Ureter (tissue), 1 donor: ENCODE measurements at places on chromosomes 2 and 18.

- no peak for DNase-seq
Observed at GRCh38 chr18:26956863-26957262, 91.4 kb upstream of the AQP4 start.

- no peak for DNase-seq
Observed at GRCh38 chr2:151691631-151692030, 42.6 kb downstream of the NEB start.

DNA sequence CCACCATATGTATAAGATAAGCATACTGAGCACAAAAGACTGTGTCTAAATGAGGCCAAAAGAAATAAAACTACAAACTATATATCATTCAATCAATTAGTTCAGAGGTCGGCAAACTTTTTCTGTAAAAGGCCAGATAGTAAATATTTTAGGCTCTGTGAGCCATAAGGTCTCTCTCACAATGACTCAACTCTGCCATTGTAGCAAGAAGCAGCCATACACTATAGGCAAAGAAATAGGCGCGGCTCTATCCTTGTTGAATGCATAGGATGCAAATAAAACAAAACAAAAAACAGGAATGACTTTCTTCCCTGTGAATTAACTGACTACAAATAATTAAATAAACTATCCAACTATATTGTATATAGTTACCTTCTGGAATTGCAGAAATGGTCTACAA lies 8.6 kb upstream of the CCDC88A start:
- no peak for DNase-seq

DNA sequence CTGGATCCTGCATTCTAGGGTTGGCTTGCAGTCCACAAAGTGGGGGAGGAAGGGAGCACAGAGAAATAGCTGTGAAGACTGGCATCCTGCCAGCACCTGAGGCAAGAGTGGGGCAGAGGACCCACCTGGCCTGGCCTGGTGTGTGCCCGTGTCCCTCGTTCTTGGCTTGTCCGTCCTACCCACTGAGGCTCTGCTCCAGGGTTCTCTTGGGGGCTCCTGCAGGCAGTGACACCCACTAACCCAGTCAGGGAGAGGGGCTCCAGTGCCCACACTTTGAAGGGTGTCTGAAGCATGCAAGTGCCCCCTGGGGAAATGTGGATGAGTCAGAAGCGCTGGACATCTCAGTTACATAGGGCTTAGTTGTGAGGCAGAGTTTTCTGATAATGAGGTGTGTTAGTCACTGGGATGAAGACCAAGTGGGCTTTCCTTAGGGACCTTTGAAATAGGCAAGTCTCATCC lies 79.4 kb downstream of the SLC4A3 start:
- DNase-seq = no peak

- DNase-seq = no peak
Observed at GRCh38 chr2:64854773-64855237, 134.4 kb upstream of the SLC1A4 start.

DNA sequence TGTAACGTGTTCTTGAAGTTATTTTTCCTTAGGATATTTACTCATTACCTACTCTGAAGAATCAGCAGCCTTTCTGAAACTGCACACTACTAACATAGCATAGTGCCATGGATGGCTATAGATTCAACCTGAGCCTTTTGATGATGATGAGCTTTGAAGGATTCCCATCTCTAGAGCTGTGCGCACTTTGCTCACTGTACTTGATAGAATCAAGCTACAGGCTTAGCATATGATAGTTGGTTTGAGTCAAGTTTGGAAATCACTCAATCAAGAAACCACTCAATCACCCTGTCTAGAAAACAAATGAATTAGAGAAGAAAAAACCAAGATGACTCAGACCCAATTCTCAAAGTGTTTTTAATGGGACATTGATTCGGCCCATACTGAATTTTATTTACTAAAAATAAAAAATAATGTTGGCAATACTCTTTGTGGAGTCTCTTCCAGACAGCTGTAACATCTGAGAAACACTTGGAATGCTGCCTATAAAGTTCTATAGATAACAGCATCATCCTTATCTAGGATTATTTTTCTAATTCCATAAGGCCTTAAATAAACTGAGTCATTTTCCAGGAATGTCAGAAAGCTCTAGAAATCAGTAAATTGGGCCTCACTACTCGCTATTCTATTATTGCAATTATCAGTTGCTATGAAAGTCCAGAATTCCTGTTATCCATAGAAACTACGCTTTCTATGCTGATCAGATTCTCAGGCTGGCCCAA lies 259.0 kb upstream of the ERBB4 start:
- no peak for DNase-seq

DNA sequence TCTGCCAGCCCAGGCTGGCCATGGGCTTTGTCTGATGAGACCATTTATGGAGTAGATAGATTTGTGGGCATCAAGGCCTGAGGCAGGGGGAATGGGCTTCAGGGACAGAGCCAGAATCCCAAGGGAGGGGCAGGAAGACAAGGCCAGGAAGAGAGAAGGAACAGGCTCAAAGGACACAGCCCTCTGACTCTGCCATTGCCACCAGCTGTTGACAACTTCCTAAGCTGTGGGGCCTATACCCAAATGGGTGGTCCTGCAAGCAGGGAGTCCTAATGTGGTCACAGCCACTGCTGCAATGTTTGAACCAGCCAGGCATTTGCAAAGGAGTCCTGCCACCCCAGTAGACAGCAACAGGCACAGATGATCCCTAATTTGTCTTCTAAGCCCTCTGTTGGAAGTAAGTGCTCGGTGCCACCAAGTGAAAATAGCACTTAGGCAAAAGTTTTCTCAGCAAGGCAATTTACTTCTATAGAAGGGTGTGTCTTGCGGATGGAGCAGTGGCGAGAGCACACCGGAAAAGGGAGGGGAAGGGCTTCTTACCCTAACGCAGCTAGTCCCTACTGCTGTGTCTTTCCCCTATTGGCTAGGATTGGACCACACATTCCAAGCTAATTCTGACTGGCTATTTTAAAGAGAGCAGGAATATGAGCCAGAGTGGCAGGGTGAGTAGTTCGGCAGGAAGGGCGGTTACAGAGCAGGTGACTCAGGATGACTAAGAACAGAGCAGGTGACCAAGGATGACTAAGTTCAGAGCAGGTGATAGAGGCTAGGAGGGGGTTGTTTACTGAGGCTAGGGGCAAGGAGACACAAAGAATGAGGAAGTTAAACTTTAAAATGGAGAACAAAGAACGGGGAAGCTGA lies 47.2 kb downstream of the C1QL2 start:
- DNase-seq = no peak

- no peak for DNase-seq
Observed at GRCh38 chr18:9321017-9321452, 13.5 kb upstream of the TWSG1 start.

DNA sequence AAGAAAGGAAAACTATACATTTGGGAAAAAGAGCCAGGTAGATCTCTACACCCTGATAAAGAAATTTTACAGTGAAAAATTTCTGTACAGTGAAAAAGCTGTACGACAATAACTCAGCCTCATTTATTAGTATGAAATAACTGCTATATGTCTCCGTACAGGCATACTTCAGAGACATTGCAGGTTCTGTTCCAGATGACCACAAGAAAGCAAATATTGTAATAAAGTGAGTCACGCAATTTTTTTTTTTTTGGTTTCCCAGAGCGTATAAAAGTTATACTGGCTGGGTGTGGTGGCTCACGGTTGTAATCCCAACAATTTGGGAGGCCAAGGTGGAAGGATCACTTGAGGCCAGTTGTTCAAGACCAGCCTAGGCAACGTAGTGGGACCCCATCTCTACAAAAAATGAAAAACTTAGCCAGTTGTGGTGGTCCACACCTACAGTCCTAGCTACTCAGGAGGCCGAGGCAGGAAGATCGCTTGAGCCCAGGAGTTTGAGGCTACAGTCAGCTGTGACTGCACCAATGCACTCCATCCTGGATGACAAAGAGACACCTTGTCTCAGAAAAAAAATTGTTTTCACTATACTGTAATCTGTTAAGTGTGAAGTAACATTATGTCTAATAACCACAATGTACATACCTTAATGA lies 28.2 kb upstream of the AMMECR1L start:
- DNase-seq = no peak

GRCh38 chr2:157866202-157866601 lies 9.9 kb downstream of the ACVR1 start:
- no peak for DNase-seq

- DNase-seq = peak; percentile 81
Observed at GRCh38 chr2:119641562-119642258, 37.3 kb upstream of the TMEM177 start.

DNA sequence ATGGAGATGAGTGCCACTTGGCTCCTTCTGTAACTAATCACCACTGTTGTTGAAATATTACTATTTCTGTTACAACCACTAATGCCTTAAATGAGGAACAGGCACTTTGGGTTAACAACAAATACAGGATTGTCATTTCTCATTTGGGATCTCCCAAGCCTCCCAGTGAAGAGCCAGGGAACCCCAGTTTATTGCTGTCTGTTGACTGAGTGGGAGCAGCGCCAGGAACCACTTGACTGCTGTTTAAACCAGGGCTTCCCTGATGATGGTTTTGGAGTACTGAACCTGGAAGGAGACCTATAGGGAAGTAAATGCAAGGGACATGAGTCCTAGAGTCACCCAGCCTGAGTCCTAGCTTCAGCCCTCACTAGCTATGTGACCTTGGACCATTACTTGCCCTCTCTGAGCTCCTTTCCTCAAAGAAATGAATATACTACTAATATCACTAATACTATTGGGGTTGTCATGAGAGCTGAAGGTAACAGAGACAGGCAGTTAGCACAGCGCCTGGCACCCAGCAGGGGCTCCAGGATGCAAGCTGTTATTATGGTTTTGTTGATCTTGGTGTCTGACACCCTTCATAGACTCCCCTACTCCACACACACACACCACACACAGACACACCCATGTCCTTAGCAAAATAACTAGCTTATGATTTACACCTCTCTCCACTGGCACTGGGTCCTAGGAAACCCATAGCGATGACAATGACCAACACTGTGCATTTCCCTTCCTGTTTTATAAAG lies 104.2 kb upstream of the FZD7 start:
- DNase-seq = no peak

DNA sequence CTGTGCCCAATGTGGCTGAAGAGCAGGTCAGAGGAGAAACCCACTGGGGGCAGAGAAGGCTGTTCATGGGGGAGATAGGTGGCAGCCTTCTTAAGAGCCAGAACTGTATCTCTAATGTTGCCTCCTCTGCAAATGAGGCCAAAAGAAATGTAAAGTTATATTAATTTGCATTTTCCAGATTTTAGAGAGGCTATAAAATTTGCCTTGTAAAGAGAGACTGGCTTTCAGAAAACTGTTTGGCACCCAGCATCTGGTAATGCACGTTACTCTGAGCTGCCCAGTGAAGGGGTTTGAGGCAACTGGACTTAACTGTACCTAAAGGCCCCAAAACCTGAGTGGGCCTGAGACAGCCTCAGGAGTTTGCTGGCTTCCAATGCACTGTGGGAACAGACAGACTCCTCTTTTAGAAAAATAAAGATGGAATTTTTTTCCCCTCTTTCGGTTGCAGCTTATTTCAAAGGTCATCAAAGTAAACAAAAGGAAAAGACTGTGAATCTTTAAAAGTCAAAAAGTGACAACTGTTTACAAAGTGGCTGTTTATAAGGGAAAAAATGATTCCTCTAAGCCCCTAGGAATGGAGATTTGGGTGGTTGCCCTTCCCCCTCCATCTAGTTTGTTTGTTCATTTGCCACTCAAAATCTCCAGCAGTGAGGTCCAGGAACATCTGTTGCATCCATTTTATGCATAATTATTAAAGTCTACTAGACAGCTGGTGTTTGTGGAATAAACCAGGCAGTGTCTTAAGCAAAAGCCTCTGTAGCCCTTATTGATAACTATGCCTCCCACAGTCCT lies 132.2 kb upstream of the ZFP36L2 start:
- no peak for DNase-seq

- DNase-seq = no peak
Observed at GRCh38 chr2:50098242-50098641, 933.7 kb downstream of the NRXN1 start.

- DNase-seq = no peak
Observed at GRCh38 chr2:134273256-134273983, 19.5 kb downstream of the MGAT5 start.

- no peak for DNase-seq
Observed at GRCh38 chr2:116979916-116980764, 834.4 kb upstream of the DDX18 start.

GRCh38 chr2:160394153-160394552 lies 99.5 kb downstream of the RBMS1 start:
- no peak for DNase-seq

- no peak for DNase-seq
Observed at GRCh38 chr2:241485172-241485911, 23.0 kb downstream of the STK25 start.

GRCh38 chr18:23121133-23121532 lies 14.2 kb upstream of the CABLES1 start:
- DNase-seq = no peak

DNA sequence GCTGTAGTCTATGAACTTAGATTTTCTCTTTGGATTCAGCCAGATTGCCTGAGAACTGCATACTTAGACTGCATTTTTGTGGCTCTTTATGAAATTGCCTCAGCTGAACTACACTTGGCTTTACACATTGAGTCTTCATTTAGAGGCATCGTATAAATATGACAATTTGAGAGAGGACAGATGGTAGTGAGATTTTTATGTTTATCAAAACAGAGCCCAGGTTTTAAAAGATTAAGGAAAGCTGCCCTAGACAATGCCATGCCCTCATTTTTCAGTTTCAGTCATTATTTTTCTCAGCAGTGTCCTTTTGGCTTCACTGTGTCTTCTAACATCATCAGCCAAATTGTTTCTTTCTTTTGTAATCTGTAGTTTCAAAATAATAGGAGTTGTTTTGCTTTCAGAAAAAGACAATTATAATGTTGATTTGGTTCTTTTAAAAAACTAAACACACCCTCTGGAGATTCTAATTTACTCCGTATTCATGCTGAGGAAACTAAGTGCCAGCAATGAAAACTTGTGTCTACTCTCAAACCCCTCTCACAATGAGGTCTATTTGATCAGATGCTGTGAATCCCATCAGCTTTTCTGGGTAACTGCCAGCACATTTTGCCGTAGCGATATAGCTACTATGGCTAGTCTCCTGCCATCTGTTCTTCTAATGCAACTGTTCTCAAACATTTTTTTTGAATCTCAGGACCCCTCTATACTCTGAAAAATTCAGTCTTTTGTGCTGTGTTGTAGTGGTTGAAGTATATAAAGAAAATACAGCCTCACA lies 46.2 kb downstream of the TWSG1 start:
- DNase-seq = no peak

DNA sequence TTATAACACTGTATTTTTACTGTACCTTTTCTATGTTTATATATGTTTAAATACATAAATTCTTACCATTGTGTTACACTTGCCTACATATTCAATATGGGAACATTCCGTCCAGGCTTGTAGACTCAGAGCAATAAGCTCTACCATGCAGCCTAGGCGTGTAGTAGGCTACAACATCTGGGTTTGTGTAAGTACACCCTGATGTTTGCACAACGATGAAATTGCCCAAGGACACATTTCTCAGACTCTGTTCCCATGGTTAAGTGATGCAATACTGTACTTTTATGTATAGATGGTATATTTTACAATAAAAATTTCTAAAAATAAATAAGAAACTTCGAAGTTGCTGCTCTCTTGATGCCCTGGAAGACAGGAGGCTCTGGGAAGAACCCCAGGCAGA lies 38.4 kb downstream of the YPEL5 start:
- no peak for DNase-seq
